ENCODE measurements at places on chromosomes 16 and 17.

GRCh38 chr16:3938471-3938842, 57.9 kb upstream of the CREBBP start:
- H3K4me1 ChIP-seq: no peaks in the 10 kb centered on the region
- DNase-seq: no peak
- H3K27me3 ChIP-seq: peaks cover 5% of the 10 kb centered on the region
- no peaks in the 10 kb centered on the region for H3K36me3 ChIP-seq
- H3K27ac ChIP-seq: no peak overlapping the region

DNA sequence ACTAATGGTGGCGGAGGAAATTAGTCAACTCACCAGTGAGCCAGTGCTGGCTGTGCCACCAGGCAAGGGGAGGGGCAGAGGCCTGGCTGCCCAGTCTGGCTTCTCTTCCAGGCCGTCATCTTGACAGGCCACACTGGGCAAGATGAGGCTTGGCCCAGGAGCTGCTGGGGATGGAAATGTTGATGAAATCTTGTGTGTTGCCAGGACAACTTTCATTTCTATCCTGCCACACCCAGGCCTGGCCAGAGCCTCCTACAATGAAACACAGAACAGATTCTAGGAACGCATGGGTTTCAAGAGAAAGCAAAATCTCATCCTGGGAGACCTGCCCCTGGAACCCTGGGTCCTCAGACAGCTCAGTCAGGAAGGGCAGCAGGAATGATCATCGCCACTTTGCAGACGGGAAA, 9.3 kb downstream of the HEXIM2 start:
- H3K36me3 ChIP-seq: no peaks in the 10 kb centered on the region
- H3K27ac ChIP-seq: no peak overlapping the region
- no peak for DNase-seq
- H3K4me3 ChIP-seq: no peak overlapping the region
- H3K27me3 ChIP-seq: no peaks in the 10 kb centered on the region

GRCh38 chr17:32274643-32275042, 9.0 kb downstream of the RHBDL3 start:
- DNase-seq: no peak
- no peaks in the 10 kb centered on the region for H3K27me3 ChIP-seq
- no peaks in the 10 kb centered on the region for H3K4me1 ChIP-seq

DNA sequence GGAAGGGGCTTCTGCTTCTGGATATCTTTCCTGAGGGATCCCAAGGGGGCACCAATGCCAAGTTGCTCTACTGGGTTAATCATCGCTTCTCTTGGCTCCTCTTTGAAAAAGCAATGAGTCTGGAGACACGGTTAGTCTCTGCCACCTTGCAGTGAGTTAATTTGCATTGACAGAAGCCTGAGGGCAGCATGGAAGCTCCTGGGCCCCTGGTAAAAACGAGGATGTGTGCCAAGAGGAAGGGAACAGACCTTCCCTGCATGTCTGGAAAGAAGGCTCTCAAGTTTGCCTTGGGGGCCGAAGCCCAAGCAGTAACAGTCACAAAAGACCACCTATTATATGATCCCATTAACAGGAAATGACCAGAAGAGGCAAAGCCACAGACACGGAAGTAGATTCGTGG, 86.7 kb downstream of the IRX5 start:
- H3K36me3 ChIP-seq: no peaks in the 10 kb centered on the region
- no peak overlapping the region for H3K4me3 ChIP-seq
- H3K4me1 ChIP-seq: no peaks in the 10 kb centered on the region
- H3K27me3 ChIP-seq: no peaks in the 10 kb centered on the region
- H3K27ac ChIP-seq: no peak overlapping the region
- no peak for DNase-seq

DNA sequence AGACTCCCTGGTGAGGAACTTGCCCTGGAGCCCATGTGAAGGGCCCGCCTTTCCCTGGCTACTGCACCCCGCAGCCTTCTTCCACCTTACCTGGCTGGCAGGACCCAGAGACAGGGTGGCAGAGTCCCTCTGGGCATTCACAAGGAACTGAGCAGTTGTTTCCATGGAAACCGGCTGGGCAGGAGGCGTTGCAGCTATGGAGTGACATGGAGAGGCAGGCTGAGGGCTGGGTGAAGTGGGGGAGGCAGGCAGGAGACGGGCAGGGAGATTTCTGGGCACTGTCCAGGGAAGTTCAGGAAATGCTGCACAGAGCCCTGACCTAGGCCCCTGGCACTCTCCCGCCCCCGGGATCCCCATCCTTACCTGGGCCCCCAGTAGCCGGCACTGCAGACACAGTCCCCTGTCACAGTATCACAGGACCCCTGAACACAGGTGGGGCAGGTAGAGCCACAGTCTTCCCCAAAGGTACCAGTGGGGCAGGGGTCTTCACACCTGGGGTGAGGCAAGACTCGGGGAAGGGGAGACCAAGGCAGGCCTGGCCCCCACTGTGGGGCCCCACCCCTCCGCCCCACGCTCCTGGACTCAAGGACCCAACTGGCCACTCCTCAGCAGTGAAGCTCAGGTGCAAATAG, 5.9 kb downstream of the SCARF1 start:
- peaks cover 8% of the 10 kb centered on the region for H3K4me1 ChIP-seq
- H3K27ac ChIP-seq: no peak overlapping the region
- no peak overlapping the region for H3K4me3 ChIP-seq
- no peak for DNase-seq
- H3K27me3 ChIP-seq: no peaks in the 10 kb centered on the region

- H3K36me3 ChIP-seq: no peaks in the 10 kb centered on the region
- no peak overlapping the region for H3K27ac ChIP-seq
- no peaks in the 10 kb centered on the region for H3K4me1 ChIP-seq
- H3K27me3 ChIP-seq: no peaks in the 10 kb centered on the region
- no peak overlapping the region for H3K4me3 ChIP-seq
Observed at GRCh38 chr17:49583889-49584288, 8.2 kb downstream of the NXPH3 start.

DNA sequence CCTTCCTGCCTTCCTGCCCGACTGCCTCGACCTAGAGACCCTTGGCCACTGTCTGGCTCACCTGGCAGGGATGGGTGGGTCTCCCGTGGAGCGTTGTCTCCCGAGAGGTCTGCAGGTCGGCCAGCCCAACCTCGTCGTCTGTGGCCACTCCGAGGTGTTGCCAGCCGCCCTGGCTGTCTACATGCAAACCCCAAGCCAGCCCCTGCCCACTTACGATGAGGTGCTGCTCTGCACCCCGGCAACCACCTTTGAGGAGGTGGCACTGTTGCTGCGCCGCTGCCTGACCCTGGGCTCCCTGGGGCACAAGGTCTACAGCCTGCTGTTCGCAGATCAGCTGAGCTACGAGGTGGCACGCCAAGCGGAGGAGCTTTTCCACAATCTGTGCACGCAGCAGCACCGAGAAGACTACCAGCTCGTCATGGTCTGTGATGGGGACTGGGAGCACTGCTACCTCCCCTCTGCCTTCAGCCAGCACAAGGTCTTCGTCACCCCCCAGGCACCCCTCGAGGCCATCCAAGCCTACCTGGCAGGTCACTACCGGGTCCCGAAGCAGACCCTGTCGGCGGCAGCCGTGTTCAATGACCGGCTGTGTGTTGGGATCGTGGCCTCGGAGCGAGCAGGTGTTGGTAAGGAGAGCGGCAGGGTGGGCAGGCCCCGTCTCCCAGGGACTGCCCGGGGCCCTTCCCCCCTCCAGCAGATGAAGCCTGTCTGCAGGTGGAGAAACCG, 75.1 kb upstream of the ENDOV start:
- H3K4me1 ChIP-seq: no peaks in the 10 kb centered on the region
- H3K36me3 ChIP-seq: peaks cover 15% of the 10 kb centered on the region
- no peak overlapping the region for H3K4me3 ChIP-seq
- no peaks in the 10 kb centered on the region for H3K27me3 ChIP-seq

GRCh38 chr17:2102931-2103809, 48.3 kb downstream of the HIC1 start:
- H3K4me1 ChIP-seq: peaks cover 24% of the 10 kb centered on the region
- no peak for DNase-seq
- no peak overlapping the region for H3K27ac ChIP-seq
- H3K36me3 ChIP-seq: no peaks in the 10 kb centered on the region
- no peaks in the 10 kb centered on the region for H3K27me3 ChIP-seq
- no peak overlapping the region for H3K4me3 ChIP-seq

DNA sequence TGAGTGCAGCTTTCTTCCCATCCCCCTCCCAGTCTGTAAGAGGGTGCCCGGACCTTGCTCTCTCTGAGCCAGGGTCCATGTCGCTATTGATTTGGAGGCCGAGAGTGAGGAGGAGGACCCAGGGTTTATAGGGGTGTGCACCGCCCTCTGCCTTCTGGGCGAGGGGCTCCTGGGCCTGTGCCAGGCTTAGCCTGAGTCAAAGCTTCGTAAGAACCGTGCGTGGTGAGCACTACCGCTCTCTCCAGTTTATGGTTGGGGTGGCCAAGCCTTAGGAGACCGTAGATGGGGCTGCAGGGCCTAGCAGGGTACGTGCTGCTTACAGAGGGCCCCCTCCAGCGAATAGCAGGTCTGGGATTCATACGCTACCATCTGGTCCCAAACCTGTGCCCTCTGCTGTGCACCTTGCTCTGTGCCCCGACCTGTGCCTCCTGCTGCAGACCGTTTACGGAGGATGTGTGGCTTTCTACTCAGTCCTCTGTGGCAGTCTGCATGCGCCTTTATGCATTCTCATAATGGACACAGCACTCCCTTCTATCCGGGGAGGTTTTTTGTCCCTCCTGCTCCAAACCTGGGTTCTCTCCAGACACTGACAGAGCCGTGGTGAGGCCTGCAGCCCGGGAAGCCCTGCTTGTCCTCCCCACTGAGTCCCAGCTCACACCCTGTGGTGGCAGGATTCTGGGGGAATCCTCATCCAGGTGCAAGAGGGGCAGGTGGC, 54.7 kb downstream of the PGS1 start:
- H3K4me3 ChIP-seq: no peak overlapping the region
- peaks cover 10% of the 10 kb centered on the region for H3K27me3 ChIP-seq
- no peaks in the 10 kb centered on the region for H3K4me1 ChIP-seq
- DNase-seq: no peak

GRCh38 chr16:82783933-82784572, 157.3 kb downstream of the CDH13 start:
- no peaks in the 10 kb centered on the region for H3K27me3 ChIP-seq
- H3K27ac ChIP-seq: no peak overlapping the region
- no peak for DNase-seq

DNA sequence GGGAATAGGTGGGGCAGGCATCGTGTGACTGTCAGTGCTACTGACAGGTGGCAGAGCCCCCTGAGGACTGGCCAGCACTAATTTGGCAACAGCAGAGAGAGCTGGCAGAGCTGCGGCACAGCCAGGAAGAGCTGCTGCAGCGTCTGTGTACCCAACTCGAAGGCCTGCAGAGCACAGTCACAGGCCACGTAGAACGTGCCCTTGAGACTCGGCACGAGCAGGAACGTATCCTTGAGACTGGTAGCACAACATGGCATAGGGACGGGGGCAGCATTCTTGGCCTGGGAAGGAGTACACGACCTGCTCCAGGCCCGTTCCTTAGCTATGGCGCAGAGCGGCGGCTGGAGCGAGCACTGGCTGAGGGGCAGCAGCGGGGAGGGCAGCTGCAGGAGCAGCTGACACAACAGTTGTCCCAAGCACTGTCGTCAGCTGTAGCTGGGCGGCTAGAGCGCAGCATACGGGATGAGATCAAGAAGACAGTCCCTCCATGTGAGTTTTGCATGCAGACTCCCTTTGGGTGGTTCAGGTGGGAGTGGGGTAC, 3.0 kb upstream of the NRN1L start:
- no peak overlapping the region for H3K4me3 ChIP-seq
- H3K36me3 ChIP-seq: no peaks in the 10 kb centered on the region
- no peak overlapping the region for H3K27ac ChIP-seq
- no peaks in the 10 kb centered on the region for H3K4me1 ChIP-seq
- DNase-seq: no peak
- no peaks in the 10 kb centered on the region for H3K27me3 ChIP-seq

DNA sequence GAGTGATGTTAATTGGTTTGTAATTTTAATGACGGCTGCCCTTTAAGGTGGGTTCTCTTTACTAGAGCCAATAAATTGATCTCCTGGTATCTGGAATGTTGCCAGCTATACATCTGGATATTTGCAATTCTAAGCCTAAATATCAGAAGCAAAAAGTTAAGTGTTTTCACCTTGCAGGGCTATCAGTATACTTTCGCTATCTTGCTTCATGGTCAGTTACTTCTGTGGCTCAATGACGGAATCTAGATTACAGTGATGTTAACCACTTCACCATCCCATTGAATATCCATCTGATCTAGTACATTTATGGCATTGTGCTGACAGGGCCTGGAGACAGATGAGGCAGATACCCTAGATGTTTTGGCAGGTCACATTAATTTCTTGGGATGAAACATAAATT, 28.3 kb downstream of the CCL4 start:
- DNase-seq: no peak
- no peak overlapping the region for H3K4me3 ChIP-seq
- H3K36me3 ChIP-seq: no peaks in the 10 kb centered on the region
- H3K4me1 ChIP-seq: peaks cover 25% of the 10 kb centered on the region
- no peaks in the 10 kb centered on the region for H3K27me3 ChIP-seq

- H3K4me3 ChIP-seq: no peak overlapping the region
- 0 out of 2 replicates have a peak, but pooled peaks cover 7% of the 10 kb centered on the region for H3K4me1 ChIP-seq
- H3K27me3 ChIP-seq: no peaks in the 10 kb centered on the region
- no peak for DNase-seq
- no peaks in the 10 kb centered on the region for H3K36me3 ChIP-seq
- no peak overlapping the region for H3K27ac ChIP-seq
Observed at GRCh38 chr17:7611635-7612293, 2.9 kb downstream of the FXR2 start.

DNA sequence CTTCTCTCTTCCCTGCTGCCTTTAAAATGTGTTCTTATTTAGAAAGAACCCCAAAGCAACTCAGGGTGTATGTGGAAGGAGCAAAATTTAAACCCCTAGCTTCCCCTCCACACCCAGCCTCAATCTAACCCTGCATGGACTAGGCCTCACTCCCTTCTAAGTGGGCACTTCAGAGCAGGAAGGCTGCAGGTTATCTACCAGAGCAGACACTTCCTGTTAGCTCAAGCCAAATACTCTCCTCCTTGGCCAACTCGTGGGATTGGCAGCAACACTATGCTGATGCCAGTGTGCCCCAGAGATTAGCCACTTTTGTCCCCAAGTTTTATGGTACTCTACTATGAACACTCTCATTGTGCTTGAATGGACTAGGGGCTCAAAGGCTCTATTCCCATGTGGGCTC, 35.6 kb downstream of the CCDC42 start:
- H3K27me3 ChIP-seq: no peaks in the 10 kb centered on the region
- no peak for DNase-seq
- H3K36me3 ChIP-seq: no peaks in the 10 kb centered on the region
- no peak overlapping the region for H3K27ac ChIP-seq

DNA sequence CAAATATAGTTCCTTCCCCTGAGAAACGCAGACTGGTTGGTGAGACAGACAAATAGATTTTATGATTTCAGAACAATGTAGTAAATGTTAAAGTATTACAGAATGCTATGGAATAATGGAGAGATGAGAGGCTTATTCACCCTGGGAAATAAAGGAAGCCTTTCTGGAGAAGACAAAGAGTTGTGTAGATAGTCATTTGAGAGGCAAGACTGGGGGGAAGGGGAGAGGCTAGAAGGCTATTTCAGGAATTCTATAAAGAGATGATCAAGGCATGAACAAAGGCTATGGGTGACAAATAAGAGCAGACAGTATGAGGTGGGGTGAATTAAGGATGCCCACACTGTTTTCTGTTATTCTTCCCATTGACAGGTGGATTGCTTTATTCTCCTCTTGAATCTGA, 211.4 kb downstream of the GRIN2A start:
- H3K27ac ChIP-seq: no peak overlapping the region
- DNase-seq: no peak
- no peak overlapping the region for H3K4me3 ChIP-seq
- H3K27me3 ChIP-seq: no peaks in the 10 kb centered on the region
- no peaks in the 10 kb centered on the region for H3K36me3 ChIP-seq
- no peaks in the 10 kb centered on the region for H3K4me1 ChIP-seq

All from MM.1S (cell line).